ENCODE measurements at places on chromosomes 1 and 21. TPM values are rescaled to one million over a fixed set of nuclear protein-coding genes. Genes with fewer than 3 reads are reported as not detected.

Gene CENPF
- total RNA-seq = 3.8 TPM

Gene DNALI1
- total RNA-seq = 7.6 TPM

Gene SNAP47
- total RNA-seq = 23.7 TPM

Gene KIAA0040
- total RNA-seq = 172 TPM

Gene SPRR2D
- total RNA-seq = not detected

Gene CFAP74
- not detected for total RNA-seq

Gene ZNF648
- not detected for total RNA-seq

Gene FAM72C
- total RNA-seq = 0.24 TPM

Gene CFAP45
- not detected for total RNA-seq

Gene AMY1B
- not detected for total RNA-seq

Gene IFNLR1
- total RNA-seq = 4.6 TPM

Gene C1orf167
- not detected for total RNA-seq

Gene VWA5B1
- total RNA-seq = not detected

Gene NCF2
- 85.0 TPM for total RNA-seq

Gene ETV3L
- total RNA-seq = not detected

All from omental fat pad (tissue), 4 donors.